RCC 7860 (cell line): ENCODE measurements at places on chromosomes 5 and 9.

DNA sequence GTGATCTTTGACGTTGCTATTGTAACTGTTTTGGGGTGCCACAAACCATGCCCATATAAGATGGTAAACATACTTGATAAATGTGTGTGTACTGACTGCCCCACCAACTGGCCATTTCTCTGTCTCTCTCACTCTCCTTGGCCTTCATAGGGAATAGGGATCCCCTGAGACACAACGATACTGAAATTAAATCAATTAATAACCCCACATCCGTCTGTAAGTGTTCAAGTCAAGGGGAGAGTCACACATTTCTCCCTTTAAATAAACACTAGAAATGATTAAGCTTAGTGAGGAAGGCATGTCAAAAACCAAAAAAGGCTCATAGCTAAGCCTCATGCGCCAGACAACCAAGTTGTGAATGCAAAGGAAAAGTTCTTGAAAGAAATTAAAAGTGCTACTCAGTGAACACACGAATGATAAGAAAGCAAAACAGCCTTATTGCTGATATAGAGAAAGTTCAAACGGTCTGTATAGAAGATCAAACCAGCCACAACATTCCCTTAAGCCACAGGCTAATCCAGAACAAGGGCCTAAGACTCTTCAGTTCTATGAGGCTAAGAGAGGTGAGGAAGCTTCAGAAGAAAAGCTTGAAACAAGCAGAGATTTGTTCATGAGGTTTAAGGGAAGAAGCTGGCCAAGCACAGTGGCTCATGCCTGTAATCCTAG, 111.1 kb downstream of the UGCG start:
- DNase-seq, result no peak

DNA sequence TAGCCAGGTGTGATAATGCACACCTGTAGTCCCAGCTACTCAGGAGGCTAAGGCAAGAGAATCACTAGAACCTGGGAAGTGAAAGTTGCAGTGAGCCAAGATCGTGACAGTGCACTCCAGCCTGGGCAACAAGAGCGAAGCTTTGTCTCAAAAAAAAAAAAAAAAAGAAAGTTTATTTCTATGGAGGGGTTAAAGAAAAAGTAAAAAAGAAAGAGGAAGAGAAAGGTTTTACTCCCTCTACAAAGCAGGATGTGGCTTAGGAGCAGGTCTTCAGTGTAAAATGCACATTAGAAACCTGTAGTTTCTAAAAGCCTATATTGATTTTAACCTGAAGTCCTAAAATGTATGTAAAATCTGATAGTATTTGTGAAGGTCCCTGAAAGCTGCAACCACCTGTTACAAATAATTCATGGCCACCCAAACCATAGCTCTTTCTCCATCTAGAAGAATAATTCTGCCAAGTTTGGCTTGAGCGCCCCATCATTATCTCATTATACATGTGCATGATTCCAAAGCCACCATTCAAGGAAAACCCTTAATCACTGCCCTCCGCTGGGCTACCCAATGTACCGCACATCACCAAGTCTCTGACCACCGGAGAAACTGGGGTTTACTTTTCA, 3.4 kb downstream of the FNBP1 start:
- no peak for DNase-seq

- DNase-seq, result no peak
Observed at GRCh38 chr5:137389042-137389441, 110.1 kb downstream of the SPOCK1 start.

DNA sequence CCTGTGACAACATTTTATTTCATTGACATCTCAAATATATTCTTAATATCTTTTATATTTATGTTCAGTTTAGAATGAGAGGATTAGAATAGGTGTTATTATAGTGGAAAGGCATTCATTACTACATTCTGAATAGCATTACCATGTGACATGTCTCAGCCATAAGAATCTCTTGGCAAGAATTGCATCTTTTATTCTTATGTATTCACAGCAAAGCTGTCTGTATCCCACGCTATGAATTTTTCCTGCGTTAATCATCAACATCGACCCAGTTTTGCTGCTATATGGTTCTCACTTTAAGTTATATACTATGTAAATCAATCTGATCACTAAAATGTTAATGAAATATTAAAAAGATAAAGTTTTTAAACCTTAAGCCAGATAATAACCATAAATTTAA, 248.6 kb downstream of the TMEM232 start:
- no peak for DNase-seq

GRCh38 chr5:132817011-132817410, 3.9 kb downstream of the SOWAHA start:
- no peak for DNase-seq

- DNase-seq, result peak; percentile 81
Observed at GRCh38 chr9:79817438-79818004, 245.8 kb downstream of the TLE4 start.

GRCh38 chr5:24854350-24854749, 209.6 kb upstream of the CDH10 start:
- DNase-seq, result no peak

DNA sequence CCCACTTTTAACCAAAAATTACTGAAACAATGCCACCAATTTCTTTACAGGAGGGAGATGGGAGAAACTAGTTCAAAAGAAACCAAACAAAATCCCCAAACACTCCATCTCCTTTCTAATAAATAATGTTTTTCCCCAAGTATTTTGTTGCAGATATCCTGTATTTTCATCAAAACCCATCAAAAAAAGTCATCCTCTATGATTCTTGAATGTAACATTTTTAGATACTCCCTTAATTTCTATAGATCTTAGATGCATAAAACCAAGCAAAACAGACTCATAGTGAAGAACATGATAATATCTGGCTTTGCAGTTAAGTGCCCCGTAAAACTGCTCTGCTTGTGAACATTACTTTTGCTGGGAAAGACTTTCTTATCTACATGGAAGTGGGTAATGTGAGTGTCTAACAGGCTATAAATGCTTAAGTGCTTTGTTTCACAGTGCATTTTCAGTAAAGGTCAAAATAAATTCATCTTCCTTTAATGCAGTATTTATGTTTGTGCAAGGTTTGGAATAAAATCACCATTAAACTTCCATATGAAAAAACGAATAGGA, 77.3 kb upstream of the TBCA start:
- DNase-seq, result no peak

DNA sequence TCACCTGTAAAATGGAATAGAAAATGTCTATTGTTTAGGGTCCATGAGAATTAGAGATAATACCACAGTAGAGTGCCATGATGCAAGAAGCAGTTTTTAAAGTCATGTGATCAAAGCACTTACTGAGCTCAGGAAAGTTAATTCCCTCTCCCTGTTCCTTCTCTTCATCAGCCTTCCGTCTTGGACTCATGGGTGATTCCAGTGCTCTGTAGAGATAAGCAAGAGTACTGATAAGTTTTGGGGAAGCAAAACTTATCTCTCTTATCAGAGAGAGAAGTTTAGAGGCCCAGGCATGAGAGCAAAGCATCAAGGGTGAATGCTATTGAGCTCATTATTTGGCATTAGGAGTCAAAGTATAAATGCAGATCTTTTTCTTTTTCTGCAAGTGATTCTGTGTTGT, 410.1 kb downstream of the AGTPBP1 start:
- DNase-seq, result no peak

DNA sequence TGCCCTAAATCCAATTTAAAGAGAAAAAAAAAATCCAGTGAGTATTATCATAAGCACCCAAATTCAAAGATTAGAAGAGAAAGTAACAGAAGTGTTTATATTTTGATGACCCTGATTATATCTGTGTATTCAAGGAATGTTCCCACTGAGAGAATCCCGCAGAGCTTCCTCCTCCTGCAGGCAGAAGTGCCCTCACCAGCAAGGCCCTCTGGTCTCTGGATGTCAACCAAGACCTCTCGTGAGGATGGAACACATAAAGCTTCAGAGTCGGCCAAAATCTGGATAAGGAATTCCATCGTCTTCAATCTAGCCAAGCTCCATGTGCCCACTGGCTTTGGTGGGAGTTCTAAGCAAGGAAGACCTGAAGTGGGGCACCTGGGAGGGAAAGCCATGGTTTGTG, 18.1 kb downstream of the PTCH1 start:
- DNase-seq, result no peak

- no peak for DNase-seq
Observed at GRCh38 chr5:9241479-9242305, 304.2 kb downstream of the SEMA5A start.

DNA sequence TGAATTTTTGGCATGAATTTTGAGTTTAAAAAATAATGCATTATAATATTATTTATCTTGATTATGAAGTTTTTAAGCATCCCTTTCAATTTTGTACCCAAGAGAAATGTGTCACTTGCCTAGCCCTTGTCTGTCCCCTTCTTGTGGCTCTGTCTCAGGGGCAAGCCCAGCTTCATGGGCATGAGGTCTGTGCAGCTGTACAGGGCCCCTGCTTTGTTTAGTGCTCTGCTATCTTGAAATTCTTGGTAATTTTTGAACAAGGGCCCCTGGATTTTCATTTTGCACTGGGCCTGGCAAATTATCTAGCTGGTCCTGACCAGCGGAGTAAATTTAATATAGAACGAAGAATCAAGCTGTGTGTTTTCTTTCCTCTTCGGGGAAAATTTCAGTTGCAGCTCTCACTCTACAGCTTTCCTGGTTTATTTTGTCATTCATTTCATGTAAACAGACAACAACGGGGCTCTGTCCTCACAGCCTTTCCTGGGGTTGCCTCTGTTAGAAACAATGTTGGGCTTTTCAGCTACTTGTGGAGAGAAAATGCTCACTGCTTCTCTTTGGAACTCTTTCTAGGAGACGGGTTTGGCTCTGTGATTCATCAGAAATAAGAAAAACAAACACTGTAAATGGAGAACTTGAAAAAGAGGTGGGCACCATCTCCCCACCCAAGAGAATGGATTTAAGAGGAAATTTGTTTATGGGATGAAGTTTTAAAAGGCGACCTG, 41.1 kb downstream of the LIX1 start:
- DNase-seq, result no peak

DNA sequence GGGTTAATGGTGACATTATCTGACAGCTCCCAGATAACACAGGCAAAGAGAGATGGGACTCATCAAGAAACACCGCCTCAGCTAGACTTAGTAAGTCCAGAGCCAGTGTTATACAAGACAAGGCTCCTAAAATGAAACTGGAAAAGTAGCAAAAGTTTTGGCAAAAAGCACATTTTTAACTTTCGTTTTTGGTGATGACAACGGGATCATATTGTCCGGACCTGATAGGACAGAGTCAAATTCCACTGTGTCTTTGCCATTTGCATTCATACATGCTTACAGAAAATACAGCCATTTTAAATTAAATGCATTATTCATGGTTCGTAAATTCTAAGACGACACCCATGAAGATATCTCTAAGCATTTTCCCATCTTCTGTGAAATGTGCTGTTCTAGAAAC, 152.1 kb downstream of the CRB2 start:
- DNase-seq, result no peak

DNA sequence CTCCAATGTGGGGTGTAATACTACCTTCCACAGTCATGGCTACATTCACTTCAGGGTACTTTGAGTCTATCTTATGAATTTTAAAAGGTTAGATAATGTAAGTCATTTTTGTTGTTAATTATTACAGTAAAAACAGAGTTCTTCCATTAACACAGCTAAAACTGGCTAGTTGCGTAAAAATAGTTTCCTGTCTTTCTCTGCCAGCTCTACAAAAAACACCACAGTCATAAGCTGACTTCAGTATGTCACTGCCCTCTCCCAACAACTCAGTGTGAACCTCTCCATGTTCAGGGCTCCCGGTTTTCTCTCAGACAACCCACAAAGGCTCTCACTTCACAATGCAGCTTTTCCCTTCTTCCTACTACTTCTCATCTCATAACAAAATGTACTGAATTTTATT, 84.8 kb upstream of the ITGA1 start:
- no peak for DNase-seq

- DNase-seq, result no peak
Observed at GRCh38 chr5:141382469-141383294, at the start of gene PCDHGA7. PCDHGA7 (plus strand) TSS chr5:141382742; CDS start chr5:141382900, 158 bp downstream.

DNA sequence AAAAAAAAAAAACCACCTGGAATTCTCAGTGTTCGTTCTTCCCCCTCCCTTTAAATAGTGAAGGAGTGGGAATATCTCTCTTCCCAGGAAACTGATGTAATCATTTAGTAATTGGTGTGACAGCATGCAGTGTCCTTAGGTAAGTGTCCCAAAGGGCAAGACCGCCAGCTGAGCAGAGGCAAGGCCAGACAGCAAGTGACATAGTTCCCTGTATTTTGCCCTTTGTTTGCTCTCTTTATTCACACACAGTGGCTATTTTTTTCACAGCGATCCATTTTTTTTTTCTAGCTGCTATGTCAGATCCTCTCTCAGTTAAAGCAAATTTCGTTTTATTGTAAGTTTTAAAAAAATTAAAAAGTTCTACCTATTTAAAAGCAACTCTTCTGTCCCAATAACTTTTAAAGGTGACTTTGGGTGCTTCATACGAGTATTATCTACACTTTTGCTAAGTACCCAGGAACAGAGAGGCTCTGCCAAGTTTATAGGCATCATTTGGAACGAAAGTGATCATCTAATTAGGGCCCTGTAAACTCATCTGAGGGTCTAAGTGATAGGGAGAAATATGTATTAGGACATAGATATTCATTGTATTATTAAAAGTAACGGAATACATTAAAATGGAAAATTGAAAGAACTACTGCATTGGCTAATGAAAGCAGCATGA, 98.2 kb upstream of the ALDH1A1 start:
- DNase-seq, result peak; percentile 51

GRCh38 chr9:126521976-126522590, 91.6 kb upstream of the LMX1B start:
- DNase-seq, result no peak

DNA sequence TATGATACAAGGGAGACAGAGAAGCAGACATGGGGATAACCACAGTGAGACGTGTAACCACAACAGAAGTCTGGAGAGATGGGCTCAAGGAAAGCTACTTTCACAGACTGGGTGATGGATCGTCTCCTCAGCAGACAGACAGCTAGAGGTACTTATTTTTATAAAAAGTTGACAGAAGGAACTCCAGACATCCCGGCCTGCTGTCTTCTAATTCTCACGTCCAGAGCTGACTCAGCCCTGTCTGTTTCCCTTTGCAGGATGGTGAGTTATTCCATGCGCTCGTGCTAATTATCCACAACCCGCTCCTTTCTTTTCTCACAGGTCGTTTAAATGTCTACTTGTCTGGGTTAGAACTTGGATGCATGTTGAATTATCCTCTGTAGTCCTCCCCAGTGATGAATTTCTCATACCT, 304.5 kb downstream of the CWC27 start:
- DNase-seq, result no peak

DNA sequence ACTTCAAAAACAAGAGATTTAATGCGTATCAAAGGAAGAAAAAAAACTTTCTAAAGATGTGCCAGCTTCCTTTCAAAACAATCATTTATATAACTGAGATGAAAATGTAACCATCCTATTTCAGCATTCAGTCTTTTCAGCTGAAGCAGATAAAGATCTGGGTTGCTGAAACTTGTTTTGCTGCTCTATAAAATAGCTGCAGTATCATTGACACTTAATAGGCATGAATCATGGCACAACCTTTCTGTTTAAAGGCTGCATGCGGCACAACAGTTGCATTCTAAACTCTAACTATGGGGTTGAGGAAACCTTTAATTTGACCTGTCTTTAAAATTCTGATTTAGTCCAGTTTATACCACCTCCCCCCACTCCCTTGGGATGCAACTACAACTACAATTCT, 196.7 kb downstream of the MPDZ start:
- DNase-seq, result no peak

- DNase-seq, result peak; percentile 42
Observed at GRCh38 chr9:125407974-125408900, 146.6 kb downstream of the GAPVD1 start.
